ENCODE measurements at places on chromosomes 11 and 22.

DNA sequence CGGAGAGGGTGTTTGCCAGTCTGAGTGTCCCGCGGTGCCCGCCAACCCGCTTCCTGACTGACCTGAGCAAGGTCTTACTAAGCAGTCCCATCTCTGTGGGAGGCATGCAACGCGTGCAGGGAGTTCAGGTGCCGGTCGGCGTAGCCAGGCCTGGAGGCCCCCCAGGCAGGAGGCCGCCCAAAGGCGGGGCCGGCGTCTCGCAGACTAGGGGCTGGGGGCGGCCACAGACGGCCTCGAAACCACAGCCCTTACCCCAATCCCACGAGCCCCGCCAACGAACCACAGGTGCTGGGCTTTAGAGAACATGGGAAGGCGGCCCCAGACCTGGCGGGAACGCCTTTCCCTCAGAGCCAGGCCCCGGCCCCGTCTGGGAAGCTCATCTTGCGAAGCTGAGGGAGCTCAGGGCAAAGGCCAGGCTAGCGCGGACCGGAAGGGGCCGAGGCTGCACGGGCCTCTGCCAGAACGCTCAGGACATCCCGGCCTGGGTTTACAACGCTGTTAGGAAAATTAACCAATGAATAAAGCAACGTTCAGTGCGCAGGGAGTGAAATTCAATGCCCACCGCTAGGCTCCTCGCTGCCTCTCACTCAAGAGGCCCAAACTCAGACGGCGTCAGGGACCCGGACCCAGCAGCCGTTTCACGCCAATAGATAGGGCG is 2.1 kb upstream of the MTFP1 start:
- DNase-seq = peak; percentile 53

DNA sequence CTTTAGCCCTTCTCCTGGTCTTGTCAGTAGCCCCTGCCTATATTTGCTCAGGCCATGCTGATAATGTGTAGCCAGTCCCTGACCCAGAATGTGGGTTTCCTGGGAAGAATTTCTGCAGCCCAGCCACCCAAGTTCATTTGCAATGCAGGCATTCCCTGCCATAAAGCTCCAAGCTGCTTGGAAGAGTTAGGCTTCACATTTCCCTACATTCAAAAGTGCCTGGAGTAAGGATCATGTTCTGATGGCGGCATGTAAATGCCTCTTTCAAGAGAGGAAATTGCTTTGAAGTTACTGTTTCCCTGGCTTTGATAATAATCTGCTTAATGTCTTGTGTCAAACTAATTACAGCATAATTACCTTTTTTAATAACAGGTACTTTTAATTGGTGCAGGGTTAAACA is 266.1 kb downstream of the MIAT start:
- DNase-seq = no peak

GRCh38 chr11:117623831-117624271 is 173.2 kb downstream of the DSCAML1 start:
- DNase-seq = no peak

- no peak for DNase-seq
Observed at GRCh38 chr11:95849087-95849825, 59.0 kb downstream of the CEP57 start.

DNA sequence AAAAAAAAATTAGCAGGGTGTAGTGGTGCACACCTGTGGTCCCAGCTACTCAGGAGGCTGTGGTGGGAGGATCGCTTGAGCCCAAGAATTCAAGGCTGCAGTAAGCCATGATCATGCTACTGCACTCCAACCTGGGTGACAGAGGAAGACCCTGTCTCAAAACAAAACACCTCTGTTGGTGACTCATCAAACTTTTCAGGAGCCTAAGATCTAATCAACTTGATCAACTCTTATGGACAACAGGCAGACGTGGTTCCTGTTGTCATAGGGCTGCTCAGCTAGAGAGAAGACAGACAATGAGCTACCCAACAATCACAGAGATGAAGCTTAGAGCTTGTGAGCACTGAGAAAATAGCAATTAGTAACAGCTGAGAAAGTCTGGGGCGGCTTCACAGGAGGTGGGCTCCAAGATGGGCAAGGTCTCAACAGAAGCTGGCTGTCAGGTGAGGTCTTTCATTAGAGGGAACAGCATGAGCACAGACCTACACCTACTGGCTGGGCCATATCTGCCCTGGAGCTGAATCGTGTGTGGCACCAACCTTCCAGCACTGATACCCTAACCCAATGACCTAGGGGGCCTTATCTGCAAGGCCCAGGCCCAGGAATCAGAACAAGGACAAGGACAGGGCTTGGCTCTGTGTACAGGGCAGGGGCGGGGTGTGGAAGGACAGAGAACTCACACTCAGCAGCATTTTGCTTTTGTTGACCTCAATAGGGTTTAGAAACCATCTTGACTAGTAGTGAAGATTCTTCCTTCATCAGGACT is 7.2 kb upstream of the UCP3 start:
- DNase-seq = no peak

DNA sequence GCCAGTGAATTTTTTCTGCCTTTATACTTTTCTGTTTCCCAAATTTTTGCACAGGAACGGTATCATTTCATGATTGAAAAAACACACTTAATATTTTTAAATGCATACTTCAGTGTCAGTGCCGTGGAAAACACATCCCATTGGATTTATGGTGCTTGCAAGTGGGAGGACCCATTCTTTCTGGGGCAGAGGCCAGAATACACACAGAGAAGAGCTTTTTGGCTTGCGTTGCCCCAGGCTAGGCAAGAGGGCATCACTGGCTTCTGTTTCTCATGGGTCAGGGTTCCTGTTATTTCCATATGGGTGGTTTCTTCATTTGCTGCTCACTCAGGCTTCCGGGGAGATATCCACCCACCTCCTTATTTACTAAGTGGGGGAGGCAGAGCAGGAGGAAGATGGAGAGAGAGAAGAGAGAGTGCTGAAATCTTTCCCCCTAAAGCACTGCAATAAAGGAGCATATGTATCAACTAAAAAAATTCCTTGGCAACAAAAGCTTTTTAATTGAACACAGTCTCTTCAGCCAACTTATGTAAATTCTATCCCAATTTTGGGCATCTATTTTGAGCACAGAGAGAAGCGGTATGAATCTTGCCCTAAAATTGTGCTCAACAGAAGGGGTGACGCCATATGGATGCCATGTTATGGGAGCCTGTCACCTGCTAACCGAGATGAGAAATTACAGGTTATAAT is 66.0 kb upstream of the KIRREL3 start:
- DNase-seq = no peak

- no peak for DNase-seq
Observed at GRCh38 chr22:49368976-49369725, 458.5 kb downstream of the BRD1 start.

- no peak for DNase-seq
Observed at GRCh38 chr11:118437208-118438125, 1.2 kb downstream of the KMT2A start.
